ENCODE measurements at places on chromosomes 7 and 10. TPM values are rescaled to one million over a fixed set of nuclear protein-coding genes. Genes with fewer than 3 reads are reported as not detected.

DNA sequence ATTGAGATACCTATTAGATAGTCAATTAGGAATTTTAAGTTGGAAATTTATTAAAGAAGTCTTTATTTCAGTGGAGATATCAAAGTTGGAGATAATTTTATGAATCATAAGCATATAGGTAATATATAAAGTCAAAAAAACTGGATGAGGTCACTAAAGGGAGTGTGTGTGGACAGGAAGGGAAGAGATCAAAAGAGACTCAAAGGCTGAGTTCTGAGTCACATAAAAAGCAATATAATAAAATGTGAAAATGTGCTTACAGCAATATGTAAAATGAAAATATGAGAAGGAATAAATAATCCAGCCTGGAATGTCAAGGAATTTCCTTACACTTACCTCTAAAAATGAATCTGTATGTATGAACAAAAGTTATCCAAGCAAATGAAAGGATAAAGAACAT, 583.3 kb upstream of the SORCS1 start:
- no peak for DNase-seq

- DNase-seq = no peak
Measured at GRCh38 chr7:24291271-24291670, 7.3 kb downstream of the NPY start.

DNA sequence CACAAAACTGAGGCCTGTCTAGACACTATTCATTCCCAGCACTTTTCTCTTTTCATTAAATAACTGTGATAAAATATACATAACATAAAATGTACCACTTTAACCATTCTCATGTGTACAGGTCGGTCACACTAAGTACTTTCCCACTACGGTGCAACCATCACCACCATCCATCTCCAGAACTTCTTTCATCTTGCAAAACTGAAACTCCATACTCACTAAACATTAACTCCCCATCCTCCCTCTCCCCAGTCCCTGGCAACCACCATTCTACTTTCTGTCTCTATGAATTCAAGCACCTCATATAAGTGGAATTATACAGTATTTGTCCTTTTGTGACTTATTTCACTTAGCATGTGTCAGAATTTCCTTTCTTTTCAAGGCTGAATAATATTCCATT, 53.0 kb downstream of the ARHGAP12 start:
- DNase-seq = no peak

DNA sequence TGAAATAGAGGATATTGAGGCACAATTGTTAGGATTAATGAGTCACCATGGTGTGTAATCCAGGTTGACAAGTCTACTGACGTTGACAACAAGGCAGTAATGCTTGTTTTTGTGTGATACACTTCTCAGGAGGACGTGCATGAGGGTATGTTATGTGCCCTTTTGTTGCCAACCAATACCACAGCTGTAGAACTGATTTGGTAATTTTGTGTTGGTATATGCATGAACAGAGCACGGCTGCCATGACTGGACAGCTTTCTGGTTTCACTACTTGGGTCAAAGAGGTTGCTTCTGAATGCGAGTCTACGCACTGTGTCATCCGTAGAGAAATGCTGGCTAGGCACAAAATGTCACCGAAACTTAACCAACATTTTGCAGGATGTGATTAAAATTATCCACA, 32.9 kb downstream of the PHTF2 start:
- no peak for DNase-seq

- DNase-seq = peak; percentile 62
Measured at GRCh38 chr10:110207805-110208613, 604 bp downstream of the MXI1 start.

DNA sequence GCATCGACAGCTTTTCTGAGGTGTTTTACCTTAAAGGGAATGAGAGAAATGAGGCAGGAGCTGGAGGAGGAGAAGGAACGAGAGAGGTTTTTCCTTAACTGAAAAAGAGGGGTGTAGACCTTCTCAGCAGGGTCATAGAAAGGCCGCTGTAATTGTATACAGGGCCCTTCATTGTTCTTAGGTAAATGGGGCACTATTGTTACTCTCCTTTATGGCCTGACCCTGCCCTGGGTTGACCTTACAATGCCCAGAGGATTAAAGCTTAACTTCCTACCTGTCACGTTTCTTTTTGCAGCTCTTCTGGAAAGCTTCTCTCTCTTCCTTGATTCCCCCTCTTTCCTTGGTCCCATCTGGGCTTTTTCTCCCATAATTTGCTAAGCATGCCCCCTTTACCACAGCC, 13.7 kb upstream of the PDLIM1 start:
- no peak for DNase-seq

GRCh38 chr10:71945819-71946474, 18.2 kb upstream of the CHST3 start:
- no peak for DNase-seq

The FAM13C gene
- 1.0 TPM for total RNA-seq

The CDC14C gene
- not detected for total RNA-seq

The UNC5B gene
- total RNA-seq = 1.1 TPM
